AG20443 (cell line): ENCODE measurements at places on chromosomes 3 and 15.

- DNase-seq: peak; percentile 93
These were observed 1.5 kb upstream of the LIMD1 start for GRCh38 chr3:45592830-45593707.

GRCh38 chr3:140821493-140821892, 120.1 kb upstream of the SLC25A36 start:
- no peak for DNase-seq

- no peak for DNase-seq
These were observed 124.9 kb upstream of the STRIT1 start for GRCh38 chr3:155418407-155418806.

- DNase-seq: peak; percentile 95
These were observed 75.1 kb downstream of the VGLL4 start for GRCh38 chr3:11568503-11569155.

DNA sequence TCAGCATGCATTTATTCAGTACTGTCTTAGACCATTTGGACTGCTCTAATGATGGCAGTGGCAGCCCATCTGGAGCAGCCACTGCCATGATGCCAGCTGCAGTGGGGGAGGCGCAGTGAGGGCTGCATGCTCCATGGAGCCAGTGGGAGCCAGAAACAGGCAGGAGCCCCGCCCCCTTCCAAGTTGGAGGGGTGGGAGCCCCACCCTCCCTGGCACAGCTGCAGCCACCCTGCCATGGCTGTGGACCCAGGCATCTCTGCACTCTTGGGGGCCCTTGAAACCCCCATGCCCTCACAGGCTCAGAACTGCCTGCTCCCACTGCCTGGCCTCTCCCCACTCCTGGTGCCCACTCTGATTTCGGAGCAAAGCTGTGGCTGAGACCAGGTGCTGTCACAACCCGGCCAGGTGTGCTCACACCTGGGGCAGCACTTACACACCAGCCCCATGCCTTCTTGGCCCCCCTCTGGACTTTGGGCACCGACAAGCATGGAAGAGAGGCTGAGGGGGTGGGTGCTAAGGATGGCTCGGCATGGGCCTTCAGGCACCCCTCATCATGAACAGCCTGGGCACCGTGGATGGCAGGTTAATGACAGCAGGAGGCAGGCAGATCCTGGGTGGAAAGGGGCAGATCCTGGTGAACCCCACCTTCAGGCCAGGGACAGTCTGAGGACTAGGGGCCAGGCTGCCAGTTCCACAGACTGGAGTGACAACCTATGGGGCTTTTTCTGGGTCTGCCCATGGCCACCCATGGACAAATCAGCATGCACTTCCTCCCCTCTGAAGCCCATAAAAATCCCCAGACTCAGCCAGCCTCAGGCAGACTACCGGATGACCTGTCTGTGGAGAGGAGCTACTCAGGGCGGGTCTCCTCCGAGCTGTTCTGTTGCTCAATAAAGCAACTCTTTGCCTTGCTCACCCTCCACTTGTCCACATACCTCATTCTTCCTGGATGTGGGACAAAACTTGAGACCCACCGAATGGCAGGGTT, 18.3 kb downstream of the TBC1D21 start:
- DNase-seq: no peak
